ENCODE measurements at places on chromosomes 12 and 14.

DNA sequence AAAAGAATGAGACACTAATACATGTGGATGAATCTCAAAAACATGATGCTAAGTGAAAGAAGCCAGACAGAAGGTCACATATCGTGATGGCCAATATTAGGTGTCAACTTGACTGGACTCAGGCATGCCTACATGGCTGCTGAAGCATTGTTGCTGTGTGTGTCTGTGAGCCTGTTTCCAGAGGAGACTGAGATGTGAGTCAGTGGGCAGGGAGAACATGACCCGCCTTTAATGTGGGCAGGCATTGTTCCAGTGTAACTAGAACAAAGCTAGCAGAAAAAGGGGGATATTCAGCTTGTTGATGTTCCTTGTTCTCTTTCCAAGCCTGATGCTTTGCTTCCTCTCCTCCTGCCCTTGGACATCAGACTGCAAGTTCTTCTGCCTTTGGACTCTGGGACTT is 47.6 kb downstream of the DCAF5 start:
- no peak for DNase-seq

DNA sequence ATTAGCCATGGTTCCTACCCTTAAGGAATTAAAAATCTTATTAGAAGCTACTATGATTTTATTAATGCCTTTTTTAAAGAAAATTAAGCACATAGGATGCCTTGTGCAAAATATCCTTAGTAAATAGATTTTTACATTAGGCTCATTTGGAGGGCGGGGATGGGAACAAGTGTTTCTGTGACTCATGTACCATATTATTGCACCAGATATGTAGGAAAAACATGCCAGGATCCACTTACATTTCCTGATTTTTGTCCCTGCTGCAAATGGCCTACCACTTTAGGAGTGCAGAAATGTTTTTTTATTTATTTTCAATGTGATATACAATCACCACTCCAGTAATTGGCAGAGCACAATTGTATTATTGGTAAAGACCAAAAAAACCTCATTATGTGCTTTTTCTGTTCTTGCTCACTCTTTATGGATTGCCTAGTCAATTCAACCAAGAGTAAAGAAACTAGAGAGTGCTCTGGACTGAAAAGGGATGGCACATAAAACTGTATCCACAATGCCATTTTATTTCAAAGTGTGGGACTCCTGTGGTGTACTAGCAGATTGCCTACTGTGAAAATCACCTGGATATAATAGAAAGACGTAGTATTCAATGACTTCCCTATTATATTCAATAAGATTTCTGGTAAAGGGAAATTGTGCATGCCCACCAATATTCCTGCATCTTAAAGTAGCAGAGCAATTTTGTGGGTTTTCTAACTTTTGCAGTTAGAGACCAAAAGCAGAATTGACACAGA is 86.9 kb downstream of the ANO6 start:
- DNase-seq: no peak

GRCh38 chr14:42490536-42490935 is 883.9 kb downstream of the LRFN5 start:
- no peak for DNase-seq

GRCh38 chr12:107296681-107297089 is 203.3 kb upstream of the CRY1 start:
- DNase-seq: no peak

DNA sequence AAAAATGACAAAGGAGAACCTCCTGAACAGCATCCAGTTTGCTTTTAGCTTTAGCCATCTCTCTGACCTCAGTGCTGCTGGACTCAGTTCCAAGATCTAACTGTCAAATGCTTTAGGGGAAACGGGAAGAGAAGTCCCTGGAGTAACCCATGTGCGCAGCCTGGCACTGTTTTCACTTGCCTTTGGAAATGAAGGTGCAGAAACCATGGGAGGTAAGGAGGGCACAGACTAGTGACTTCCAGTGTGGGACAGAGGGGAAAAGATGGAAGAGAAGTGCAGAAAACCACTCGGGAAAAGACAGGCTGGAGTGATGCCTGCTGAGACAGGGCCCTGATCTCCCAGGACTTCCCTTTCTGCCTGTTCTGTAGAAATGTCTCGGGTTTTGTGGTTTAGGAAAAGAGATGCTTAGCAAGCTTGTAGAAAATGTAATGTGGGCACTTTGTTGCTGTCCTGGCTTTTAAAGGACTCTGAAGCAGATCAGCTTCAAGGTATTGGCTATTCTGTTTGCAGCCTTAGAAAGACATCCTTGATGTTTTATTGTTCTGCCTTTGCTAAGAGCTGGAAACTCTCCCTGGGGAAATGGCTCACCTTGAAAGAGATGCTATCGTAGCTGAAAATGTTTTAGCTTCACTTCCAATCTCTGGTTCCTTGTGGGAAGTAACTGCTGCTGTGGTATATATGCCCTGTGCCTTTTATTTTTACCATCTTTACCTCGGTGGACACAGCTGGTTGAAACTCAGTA is 124.6 kb upstream of the HIF1A start:
- peak; percentile 20 for DNase-seq

DNA sequence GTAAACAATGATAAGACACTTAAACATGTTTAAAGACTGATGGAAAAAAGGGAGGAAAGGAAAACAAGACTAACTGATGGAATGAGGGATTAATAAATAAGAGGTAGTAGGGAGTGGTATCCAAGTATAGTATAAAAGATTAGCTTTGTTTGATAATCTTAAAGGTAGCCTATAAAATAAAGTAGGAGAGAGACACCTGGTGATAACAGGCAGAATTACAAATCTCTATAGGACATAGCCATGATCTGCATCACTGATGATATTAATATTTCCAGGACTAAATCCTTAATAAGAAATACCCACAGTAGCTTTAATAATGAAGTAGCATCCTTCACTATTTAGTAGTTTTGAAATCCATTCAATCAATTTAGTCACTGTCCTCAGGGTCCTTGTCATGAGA is 30.4 kb downstream of the DLGAP5 start:
- DNase-seq: no peak

DNA sequence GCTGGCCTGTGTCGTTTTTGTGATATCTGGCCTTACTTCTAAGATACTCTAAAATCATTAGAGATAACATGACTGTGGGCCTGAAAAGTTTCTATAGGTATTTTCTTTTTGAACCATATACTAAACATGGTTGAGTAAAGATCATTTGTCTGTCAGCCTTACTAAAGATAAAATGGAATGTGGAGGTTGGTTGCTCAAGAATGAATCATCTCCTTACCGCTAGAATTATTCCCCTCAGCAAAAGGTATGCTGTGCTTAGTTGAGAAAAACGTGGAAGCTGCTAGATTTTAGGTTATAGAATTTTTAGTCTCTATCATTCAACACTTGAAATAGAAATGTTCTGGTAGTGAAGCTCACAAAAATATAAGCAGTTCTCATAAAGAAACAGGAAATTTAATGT is 407.3 kb downstream of the AEBP2 start:
- DNase-seq: no peak

GRCh38 chr12:102426599-102427542 is 53.5 kb downstream of the IGF1 start:
- no peak for DNase-seq

- no peak for DNase-seq
Observed at GRCh38 chr14:51719955-51720354, 68.2 kb downstream of the FRMD6 start.

GRCh38 chr12:96824074-96824837 is 82.8 kb upstream of the NEDD1 start:
- DNase-seq: no peak

GRCh38 chr12:47293406-47293805 is 213.6 kb upstream of the AMIGO2 start:
- no peak for DNase-seq

- DNase-seq: no peak
Observed at GRCh38 chr12:110568752-110569151, 14.4 kb downstream of the PPTC7 start.

DNA sequence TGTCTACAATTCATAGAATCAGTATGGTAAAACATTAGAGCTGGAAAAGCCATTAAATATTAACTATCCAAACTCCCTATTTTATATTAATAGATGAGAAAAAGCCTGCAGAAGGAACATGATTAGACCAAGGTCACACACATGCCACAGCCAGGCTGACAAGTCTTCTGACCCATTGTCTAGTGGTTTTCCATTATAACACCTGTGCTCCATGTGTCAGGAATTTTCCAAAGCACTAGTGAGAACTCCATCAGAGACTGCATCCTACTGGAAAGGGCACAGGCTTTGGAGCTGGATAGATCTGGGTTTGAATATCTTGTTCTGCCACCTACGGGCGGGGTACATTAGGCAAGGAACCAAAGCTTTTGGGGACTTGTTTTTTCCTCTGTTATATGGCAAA is 325.5 kb downstream of the RAD51B start:
- no peak for DNase-seq

- DNase-seq: no peak
Observed at GRCh38 chr12:66717036-66717673, 38.3 kb upstream of the GRIP1 start.

- DNase-seq: no peak
Observed at GRCh38 chr14:82694820-82695219, 1161.2 kb upstream of the SEL1L start.

DNA sequence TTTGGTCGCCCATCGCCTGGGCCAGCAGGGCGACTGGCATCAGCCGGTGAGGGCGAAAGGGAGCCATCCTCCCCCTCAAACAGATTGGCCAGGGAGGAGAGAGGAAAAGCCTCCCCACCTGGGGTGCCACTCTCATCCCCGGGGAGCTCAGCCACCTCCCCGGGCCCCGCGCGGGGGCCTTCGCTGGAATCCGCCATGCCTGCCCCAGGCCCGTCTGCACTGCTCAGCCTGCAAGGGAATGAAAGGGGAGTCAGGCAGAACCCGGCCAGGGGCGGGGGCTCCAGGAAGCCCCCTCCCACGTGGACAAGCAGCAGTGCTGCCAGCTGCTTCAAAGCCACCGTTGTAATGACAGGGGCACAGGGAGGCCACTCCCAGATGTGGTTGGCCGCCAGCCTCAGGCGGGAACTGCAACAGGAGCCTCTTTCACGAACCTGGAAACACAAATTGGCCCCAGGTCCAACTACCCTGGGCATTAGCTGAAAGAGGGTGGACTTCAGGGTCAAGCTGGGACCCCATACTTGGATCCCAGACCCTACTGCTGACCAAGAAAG is 18.5 kb downstream of the TRPV4 start:
- no peak for DNase-seq

- no peak for DNase-seq
Observed at GRCh38 chr12:74985986-74986319, 223.7 kb downstream of the KCNC2 start.

GRCh38 chr12:130044991-130045621 is 117.2 kb upstream of the FZD10 start:
- no peak for DNase-seq

- no peak for DNase-seq
Observed at GRCh38 chr12:107178776-107179175, 85.4 kb upstream of the CRY1 start.

DNA sequence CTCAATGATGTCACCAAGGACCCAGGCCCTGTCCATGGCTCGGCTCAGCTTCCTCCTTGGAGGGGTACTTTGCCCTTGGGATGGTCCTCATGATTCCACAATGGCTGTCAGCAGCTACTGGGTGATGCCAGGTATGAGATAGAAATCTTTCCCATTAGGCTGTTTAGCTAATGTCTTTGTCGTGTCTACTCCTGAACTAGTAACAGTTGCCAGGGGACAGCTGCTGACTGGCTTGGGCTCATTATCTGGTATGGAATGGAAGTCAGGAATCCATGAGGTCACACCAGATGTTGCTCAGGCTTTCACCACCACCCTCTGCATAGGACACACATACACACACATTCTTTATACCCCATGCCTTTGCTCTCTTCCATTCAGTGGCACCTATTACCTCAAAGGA is 9.2 kb downstream of the PRPH start:
- no peak for DNase-seq

DNA sequence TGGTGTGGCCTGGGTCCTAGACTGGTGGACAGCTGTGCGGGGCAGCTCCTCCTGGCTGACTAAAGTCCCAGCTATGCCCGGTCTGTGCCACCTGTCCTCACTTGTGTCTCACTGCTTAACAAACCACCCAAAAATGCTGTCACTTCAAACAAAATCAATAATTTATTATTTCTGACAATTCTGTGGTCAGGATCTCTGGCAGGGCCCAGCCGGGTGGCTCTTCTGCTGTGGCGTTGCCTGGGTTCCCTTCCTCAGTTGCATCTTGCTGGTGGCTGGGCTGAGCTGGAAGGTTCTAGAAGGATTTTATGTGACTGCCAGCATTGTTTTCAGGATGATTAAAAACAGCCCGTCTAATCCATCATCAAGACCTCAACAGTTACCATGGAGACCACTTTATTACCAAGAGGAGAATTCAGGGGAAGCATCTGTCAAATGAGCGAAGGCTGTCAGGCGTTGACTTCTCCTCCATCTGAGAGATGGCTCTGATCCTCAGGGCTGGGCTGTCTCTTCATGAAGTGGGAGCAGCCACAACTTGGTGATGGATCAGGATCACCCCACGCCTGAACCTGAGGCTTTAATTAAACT is 280.6 kb upstream of the SFSWAP start:
- no peak for DNase-seq

DNA sequence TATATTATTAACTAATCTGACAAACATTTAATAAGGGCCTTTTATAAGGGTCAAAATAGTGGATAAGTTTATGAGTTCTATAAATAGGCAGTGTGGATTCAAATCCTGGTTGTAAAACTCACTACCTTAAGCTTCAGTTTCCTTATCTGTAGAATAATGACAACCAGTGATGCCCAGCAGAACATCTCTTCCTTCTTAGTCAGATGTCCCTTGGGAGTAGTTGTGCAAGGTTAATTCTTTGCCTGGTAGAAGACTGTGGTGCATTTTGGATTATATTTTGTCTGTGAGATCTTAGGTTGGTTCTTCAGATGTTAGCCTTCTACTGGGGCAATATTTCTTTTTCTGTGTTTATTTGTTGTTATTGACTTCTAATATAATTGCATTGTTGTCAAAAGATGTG is 59.5 kb downstream of the ARID2 start:
- no peak for DNase-seq

DNA sequence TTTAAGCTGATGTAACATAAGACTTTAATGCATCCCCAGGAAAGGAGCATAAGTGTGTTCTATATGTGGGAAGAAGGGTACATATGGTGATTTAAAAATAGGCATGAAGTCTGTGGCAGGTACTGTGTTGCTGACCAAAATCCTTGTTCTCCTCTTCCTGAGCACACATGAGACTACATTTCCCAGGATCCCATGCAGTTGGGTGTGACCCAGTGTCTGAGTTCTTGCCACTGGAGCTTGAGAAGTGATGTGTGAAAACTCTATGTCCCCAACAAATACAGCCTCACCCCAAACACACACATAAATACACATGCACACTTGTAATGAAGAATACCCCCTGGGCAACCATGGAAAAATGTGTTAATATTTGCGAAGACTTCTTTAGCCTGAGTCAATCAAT is 8.5 kb upstream of the SMIM10L1 start:
- no peak for DNase-seq

- no peak for DNase-seq
Observed at GRCh38 chr14:83320837-83321236, 1787.2 kb upstream of the SEL1L start.

DNA sequence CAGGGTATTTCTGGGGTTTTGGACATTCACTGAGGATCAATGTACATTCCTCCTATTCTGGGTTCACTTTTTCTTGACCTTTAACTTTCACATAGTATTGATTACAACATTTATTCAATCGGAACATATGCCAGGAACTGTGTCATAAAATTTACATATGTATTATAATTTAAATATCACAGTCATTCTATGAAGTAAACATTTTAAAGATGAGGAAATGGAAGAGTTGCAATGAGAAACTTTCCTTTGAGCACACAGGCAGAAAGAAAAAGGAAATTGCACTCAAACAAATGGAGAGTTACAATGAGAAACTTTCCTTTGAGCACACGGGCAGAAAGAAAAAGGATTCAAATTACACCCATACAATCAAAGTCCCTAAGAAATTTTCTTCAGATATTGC is 3.1 kb downstream of the MUCL1 start:
- no peak for DNase-seq

GRCh38 chr12:98814254-98814653 is 169.2 kb downstream of the APAF1 start:
- no peak for DNase-seq
